Smooth muscle cell of the umbilical artery (primary cell): ENCODE measurements at places on chromosomes 12 and 14. TPM values are rescaled to one million over a fixed set of nuclear protein-coding genes. Genes with fewer than 3 reads are reported as not detected.

Gene CSAD
- 8.3 and 14.5 TPM in 2 replicates for total RNA-seq

Gene CBLN3
- 1.7 and 2.7 TPM in 2 replicates for total RNA-seq

Gene TESPA1
- total RNA-seq, result not detected in 2 replicates

Gene MANSC1
- total RNA-seq, result 0.65 and 0.89 TPM in 2 replicates

Gene STX2
- 48.1 and 53.6 TPM in 2 replicates for total RNA-seq
